Stimulated activated CD4-positive, alpha-beta T cell treated with anti-CD3 and anti-CD28 coated beads, TNF-alpha, amount 100 ng/mL, for 4 hours (primary cell): ENCODE measurements at places on chromosomes 11 and 22.

DNA sequence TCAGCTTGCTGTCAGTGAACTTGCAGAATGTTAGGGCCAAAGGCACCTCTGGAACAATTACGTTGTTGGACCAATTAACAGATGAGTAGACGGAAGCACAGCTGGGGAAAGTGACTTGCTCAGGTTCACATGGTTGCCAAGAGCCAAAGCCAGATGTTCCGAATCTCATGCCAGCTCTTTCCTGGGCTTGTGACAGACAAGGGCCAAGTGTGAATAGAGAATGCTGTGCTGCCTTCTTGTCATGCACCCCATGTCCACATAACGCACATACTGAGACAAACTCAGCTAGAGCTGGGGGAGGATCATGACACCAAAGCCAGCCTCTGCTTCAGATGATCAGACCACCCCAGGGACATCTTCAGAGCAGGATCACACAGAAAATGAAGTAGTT lies 616.3 kb downstream of the INSC start:
- DNase-seq = no peak

DNA sequence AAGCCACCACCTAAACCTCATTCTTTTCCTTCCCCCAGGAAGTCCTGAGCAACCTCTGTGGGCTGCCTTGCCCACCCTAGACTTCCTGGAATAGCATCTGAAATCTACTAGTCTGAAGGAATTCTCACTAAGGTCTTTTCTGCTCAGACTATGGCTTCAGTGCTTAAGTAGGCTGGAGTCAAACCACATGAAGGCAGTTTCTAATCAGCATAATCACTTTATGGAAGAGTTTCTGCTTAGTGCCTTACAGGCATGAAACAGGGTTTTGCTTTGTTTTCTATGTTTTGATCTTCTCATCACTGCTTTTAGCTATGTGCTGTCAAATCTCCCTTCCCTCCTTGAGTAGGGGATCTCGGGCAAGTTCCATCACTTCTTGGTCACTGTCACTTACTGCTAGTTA lies 117.7 kb downstream of the WT1 start:
- DNase-seq = no peak

DNA sequence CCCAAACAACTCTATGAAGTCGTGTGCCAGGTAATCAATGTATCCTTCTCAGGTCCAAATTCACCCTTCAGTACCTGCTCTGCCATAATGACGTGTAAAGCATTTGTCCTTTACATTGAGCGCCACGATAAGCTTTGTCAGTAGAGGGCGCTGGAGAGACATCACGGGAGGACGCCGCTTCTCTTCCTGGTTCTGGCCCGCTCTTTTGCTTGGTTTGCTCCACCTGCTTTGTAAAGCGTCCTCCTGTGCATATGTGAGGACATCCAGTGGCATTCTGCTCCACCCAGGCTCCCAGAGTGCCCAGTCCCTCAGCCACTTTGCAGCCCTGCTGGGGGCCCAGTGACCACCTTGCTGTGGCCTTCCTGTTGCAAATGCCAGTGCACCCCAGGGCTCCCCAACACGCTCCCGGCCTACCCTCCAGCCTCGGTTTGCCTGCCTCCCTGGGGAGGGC lies 61.1 kb downstream of the WT1 start:
- no peak for DNase-seq

DNA sequence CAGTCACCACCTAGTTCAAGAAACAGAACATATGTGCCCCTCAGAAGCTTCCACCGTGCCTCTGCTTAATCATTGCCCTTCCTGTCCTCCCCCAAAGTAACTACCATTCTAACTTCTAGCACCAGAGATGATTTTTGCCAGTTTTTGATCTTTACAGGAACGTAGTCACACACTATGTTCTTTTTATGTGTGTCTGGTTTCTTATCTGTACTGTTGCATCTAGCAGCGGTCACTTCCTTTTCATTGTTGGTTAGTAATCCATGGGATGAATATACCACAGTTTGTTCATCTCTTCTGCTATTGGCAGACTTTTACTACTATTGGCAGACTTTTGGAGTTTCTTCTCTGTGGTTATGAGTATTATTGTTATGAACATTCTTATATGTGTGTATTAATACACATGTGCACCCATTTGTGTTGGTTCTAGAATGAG lies 34.6 kb downstream of the SPECC1L start:
- no peak for DNase-seq

GRCh38 chr22:39410264-39410663 lies 10.7 kb downstream of the TAB1 start:
- DNase-seq = no peak

GRCh38 chr11:95102733-95103132 lies 13.1 kb downstream of the ENDOD1 start:
- DNase-seq = no peak

- no peak for DNase-seq
Observed at GRCh38 chr11:96154802-96155520, 188.0 kb downstream of the MAML2 start.

DNA sequence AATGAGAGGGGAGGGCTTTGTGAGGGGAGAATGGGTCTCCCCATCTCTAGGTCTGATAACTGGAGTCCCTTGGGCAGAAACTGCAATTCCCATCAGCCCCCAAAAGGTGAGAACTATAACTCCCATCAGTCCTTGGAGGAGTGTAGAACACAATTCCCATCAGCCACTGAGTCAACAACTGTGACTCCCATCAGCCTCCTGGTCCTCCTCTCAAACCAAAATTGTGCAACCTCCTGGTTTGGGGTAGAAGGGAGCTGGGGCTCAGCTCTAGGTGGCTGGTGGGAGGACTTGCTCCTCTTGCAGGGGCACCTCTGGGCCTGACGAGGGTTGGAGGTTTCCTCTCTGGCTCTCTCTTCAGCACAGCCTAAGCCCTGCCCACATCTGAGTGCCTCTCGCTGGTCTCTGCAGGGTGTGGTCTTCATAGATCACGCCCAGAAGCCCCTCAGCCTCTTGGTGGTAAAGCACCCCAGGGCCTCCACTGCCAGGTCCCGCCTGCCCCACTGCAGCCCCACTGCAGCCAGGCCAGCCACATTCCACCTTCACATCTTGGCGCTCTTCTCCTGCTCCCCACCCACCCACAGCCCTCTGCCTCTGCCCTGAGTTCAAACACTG lies 18.5 kb downstream of the SLC22A12 start:
- DNase-seq = no peak

DNA sequence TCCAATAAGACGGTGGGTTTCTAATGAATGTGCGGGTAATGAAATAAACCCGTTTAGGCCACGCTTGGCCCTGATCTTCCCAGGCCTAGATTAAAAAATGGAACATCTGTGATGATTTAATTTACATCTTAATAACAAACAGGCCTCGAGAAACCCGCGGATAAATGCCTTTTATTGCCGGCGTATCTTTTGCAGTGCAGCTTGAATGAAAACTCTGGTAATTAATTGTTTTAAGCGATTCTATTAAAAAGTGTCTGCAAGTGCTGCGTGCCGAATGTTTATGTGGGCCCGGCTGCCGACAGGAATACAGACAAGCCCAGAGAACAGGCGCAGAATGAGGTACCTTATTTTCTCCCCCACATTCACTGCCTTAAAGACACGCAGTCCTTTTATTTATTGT lies 420.7 kb downstream of the MN1 start:
- no peak for DNase-seq

- no peak for DNase-seq
Observed at GRCh38 chr11:77127920-77128691, at the start of gene MYO7A. TSS of gene MYO7A (plus strand) at chr11:77128246. CDS start at chr11:77130635, 2,389 bp downstream.

DNA sequence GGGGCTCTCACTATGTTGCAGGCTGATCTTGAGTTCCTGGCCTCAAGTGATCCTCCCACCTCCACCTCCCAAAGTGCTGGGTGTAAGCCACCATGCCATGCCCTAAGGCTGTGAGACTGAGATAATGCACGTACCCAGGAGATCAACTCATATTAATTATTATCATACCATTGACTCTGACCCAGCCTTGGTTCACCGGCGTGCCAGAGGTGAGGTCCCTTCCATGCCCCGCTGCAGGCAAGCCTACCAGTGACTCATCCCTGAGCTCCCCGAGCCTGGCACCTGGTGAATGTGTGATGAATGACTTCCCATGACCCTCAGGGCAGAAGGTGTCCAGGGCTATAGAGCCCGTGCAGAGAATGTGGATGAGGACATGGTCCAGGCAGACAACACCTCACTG lies 12.1 kb downstream of the GAL3ST1 start:
- no peak for DNase-seq

GRCh38 chr22:39466228-39467006 lies 9.6 kb downstream of the MGAT3 start:
- DNase-seq = no peak

- DNase-seq = peak; percentile 86
Observed at GRCh38 chr22:23069502-23070357, 589 bp upstream of the GNAZ start.

GRCh38 chr11:43866520-43866919 lies 14.1 kb upstream of the ALKBH3 start:
- DNase-seq = no peak

DNA sequence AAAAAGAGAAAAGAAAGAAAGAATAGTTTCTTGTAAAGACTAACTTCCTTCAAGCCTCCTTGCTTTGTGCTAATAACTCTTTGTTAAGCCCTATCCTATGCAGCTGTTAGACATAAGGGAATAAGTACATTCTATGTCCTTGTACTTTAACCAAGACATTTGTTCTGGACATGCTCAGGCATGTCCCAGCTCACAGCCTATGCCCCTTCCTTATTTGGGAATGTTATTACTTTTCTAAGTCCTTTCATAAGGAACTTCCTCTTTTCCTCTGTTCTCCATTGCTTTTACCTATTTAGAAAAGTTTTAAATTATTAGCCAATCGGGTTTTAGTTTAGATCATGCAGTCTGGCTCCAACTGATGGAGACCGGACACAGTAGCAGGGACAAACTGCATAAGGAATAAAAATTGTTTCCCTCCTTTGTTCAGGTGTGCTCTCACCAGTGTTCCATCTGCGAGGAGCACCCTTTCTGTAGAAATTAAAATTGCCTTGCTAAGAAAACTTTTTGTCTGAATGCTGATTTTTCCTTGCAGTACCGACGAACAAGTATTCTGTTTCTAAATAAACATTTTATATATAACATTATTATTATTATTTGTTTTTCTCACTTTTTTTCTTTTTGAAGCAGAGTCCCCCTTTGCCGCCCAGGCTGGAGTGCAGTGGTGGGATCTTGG lies 21.6 kb upstream of the SPINDOC start:
- no peak for DNase-seq

GRCh38 chr11:1532606-1533341 lies 39.3 kb downstream of the DUSP8 start:
- no peak for DNase-seq

DNA sequence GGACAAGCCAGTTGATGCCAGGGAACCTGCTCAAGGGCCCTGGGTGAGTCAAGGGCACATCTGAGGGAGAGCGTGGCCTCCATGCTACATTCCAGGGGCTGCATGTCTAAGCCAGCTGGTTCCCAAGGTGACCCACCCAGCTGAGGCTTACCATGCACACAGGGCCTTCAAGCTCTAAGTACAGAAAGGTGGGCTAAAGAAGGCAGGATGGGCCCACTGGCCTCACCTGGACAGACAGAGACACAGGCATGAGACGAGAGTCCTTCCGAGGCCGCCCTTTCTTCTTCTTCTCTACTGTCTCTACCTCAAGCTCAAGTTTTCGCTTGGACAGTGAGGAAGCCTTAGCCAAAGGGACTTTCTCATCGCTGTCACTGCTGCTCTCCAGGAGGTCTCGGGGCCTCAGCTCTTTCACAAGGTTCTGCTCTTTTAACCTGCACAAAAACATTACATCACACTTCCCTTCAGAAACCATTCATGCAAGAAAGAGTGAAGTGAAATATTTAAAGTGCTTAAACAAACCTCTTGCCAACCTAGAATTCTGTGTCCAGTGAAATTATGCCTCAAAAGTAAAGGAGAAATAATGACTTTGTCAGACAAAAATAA lies 69.9 kb downstream of the HIRA start:
- no peak for DNase-seq

GRCh38 chr11:109085708-109086373 lies 336.1 kb upstream of the C11orf87 start:
- DNase-seq = no peak

DNA sequence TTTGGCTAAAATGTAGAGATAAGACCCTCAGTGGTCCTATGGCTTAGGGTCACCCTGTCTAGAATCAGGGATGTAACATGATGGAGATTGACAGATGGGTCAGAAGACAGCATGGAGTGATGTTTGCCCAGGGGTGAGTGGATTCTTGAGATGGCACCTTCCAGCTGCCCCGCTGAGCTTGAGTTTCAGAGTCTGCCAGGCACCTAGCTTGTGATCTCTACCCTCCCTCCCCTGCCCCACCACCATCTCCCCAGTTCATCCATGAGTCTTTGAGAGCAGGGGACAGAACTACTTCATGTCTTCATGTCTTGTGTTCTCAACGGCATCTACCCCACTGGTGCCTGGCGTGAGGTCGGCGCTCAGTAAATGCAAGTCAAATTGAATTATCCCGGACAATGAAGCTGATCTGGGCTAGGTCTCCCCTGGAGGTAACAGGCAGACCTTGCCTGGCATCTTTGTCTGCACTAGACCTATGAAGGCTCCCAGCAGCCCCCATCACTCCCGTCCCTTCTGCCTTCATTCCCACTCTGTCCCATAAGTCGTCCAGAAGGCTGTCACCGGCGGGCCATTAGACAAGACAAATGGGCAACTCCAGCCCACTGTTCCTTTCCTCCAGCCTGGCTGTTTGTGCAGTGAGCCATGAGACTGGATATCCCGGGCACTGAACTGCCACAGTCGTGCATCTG lies 239.2 kb upstream of the TBCEL start:
- DNase-seq = no peak

DNA sequence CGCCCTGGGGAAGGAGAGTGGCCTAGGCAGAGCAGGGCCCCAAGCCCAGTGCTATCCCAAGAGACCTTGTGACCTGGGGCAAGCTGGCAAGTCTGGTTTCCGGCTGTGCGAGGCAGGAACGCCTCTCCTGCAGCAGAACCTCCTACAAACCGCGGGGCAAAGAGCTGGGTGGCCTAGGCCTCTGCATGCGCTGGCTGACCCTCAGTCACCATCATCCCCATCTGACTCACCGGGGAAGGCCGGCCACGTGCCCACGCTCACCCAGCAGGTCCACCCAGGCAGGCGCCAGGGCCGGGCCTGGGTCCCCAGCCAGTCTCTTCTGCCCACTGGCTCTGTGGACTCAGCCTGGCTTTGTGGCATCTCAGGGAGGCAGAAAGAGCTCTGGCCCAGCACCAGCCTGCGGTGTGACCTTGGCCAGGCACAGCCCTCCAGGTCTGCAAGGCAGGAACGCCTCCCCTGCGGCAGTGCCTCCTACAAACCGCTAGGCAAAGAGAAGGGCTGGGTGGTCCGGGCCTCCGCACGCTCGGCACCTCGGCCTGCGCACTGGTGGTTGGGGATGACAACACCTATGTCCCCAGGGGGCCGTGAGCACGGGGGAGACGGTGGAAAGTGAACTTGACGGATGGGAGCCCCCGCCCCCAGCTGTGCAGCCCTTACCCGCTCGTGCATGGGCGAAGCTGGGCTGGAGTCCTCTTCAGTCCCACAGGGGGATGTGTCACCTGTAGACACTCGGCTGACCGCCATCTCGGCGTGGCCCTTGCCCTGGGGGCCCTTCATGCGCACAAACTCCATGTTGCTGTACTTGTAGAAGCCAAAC lies 38.2 kb downstream of the KIAA0930 start:
- no peak for DNase-seq

DNA sequence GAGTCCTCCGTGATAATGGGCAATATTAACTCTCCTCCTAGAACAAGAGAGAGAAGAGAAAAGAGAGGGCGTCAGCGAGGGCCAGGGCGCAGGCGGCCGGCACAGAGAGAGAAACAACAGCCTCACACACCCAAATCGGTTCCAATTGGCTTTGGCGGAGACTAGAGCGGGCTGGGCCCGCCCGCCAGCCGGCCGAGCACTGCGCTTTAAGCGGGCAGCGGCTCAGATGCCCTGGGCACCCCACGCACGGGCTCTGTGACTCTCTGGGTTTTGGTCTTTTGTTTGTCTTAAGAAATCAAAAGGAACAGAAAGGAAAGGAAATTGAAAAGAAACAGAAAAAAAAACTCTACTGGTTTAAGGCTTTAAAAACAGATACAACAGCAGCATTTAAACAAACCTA lies 17.0 kb downstream of the SLC22A12 start:
- no peak for DNase-seq
